ENCODE measurements at places on chromosomes 11 and 22.

DNA sequence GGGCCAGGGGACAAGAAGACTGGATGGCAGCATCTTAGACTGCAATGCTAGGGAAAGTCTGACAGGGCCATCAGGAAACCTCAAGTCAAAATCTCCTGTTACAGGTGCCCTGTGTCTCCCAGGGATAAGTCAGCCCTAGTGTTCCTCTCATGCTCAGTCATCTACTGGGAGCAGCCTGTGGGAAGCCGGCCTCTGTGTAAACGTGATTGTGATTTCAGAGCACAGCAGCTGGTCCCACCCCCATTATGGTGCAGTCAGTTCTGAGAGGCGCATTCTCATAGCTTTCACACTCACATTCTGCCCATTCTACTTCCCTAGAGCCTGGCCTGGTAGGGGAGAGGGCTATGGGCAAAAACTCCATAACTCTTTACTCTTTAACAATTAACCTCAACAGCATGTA, 7.2 kb upstream of the SLN start:
- DNase-seq = no peak

DNA sequence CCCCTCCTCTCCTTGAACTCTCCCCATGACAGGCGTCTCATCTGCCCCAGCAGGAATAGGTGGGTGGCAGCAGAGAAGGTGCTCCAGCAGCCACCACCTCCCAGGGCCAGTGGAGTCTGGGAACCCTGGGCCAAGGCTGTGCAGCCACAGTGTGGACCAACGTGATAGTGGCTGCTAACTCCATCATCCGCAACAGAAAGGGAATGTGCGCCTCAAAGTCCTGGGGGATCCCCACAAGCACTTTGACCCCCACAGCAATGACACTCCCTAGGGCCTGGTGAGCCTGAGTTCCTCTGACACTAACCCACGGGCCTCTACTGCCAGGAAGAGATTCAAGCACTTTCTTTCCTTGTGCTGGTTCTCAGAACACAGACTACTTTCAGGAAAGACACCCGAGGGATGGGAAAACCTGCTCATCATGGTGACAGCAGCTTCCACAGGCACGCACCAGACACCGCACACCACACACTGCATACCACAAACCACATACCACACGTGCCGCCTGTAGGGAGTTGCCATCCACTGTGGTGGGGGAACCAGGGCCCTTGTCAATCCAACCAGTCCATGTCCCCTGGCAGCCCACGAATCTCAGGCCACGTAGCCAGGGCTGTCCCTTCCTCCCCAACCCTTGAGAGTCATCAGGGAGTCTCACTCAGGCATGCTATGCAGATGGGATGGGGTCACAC, 3.4 kb upstream of the SLC25A1 start:
- no peak for DNase-seq

- DNase-seq = no peak
Measured at GRCh38 chr11:115741376-115742107, 237.3 kb upstream of the CADM1 start.

GRCh38 chr11:48006301-48006992, 26.1 kb downstream of the PTPRJ start:
- no peak for DNase-seq

GRCh38 chr11:12195768-12196167, 85.4 kb downstream of the MICAL2 start:
- DNase-seq = no peak

- no peak for DNase-seq
Measured at GRCh38 chr11:77580712-77581337, 8.9 kb upstream of the AQP11 start.

- DNase-seq = no peak
Measured at GRCh38 chr22:27581688-27582087, 219.9 kb downstream of the MN1 start.

DNA sequence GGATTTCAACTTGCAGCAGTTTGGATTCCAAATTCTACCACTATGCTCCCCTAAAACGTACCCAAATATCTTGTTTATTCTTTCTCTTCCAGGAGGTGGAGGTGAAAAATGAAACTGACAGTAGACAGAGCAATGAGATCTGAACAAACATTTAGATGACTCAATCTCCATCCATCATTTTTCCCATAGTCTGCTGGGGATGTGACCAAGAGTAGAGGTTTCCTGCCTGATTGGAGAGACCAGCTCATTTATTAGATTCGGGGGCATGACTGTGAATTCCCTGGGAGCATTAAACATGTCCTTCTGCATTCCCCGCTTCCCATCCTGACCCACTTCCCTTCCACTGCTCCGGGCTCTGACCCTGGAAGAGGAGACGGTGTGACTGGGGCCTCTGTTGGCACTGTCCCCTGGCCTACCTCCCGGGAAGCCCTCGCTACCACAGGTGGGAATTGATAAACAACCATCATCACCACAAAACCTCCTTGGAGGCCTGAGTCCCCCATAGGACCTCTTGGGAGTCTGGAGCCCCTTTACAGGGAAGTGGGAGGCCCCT, 20.3 kb downstream of the DKK3 start:
- DNase-seq = no peak

Data from retinal pigment epithelial cell (primary cell).